ENCODE measurements at places on chromosomes 11 and 22. TPM values are rescaled to one million over a fixed set of nuclear protein-coding genes. Genes with fewer than 3 reads are reported as not detected.

- DNase-seq: no peak
- H3K4me3 ChIP-seq: no peak overlapping the region
These were observed 84.4 kb downstream of the PRR5L start for GRCh38 chr11:36380296-36381014.

- no peak overlapping the region for H3K27ac ChIP-seq
- no peak overlapping the region for H3K4me3 ChIP-seq
- H3K36me3 ChIP-seq: no peaks in the 10 kb centered on the region
- no peaks in the 10 kb centered on the region for H3K4me1 ChIP-seq
- no peaks in the 10 kb centered on the region for H3K27me3 ChIP-seq
These were observed 13.7 kb upstream of the SEC14L3 start for GRCh38 chr22:30485362-30485988.

DNA sequence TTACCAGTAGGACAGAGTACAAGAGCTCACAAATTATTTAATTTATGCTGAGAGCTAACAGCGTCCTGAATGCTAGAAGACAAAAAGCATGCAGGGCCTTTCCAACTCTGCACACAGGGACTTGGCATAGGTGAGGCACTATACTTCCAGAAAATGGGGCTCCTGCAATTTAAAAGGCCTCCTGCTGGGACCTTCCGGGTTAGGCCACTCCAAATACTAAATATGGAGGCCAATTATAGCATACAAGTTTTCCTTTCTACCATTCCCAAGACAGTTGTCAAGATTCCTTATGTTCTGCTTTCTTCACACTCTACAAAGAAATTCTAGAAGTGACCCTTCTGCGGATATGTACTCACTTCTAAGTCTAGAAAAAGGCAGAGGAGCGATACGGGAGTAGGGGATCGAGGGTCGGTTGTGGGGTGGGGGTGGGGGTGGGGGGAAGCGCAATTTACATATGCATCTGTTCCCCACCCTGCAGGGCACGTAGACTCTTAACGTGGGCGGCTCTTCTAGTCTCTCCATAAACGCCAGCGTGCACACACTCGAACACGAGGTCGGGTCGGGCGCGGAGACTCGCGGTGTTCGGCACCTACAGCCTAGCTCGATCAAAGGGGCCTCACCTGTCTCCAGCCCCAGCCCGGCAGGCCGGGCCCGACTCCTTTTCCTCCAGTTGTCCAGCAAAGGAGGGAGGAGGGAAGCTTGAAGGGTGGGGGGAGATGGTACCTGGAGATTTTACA, 728 bp downstream of the DCUN1D5 start:
- peaks cover 16% of the 10 kb centered on the region for H3K36me3 ChIP-seq
- H3K27ac ChIP-seq: peak overlapping the region; percentile 67

GRCh38 chr22:46120420-46120737, 29.9 kb upstream of the PPARA start:
- H3K27me3 ChIP-seq: no peaks in the 10 kb centered on the region
- H3K4me3 ChIP-seq: no peak overlapping the region
- no peak for DNase-seq
- no peak overlapping the region for H3K27ac ChIP-seq
- H3K36me3 ChIP-seq: no peaks in the 10 kb centered on the region

- no peak overlapping the region for H3K4me3 ChIP-seq
- peaks cover 25% of the 10 kb centered on the region for H3K4me1 ChIP-seq
- H3K36me3 ChIP-seq: no peaks in the 10 kb centered on the region
- DNase-seq: no peak
These were observed 46.5 kb downstream of the NEU3 start for GRCh38 chr11:75035256-75035655.

DNA sequence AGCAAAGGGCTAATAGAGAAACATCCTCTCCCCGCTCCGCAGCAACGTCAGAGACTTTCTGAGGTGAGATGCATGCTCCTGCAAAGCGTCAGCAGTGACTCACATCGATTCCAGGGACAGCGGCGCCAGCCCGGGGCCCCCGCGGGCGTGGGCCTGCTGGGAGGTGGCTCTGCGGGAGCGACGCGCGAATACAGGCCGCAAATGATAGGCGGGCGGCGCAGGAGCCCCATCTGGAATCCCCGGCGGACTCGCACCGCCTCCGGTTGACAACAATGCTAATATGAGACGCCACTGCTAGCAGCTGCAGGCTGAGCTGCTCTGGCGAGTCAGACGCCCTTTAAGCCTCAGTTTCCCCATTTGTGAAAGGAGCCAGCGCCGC, 557 bp downstream of the RANGAP1 start:
- H3K4me3 ChIP-seq: peak overlapping the region; percentile 96
- peak overlapping the region; percentile 90 for H3K27ac ChIP-seq
- H3K27me3 ChIP-seq: no peaks in the 10 kb centered on the region
- DNase-seq: peak; percentile 87
- H3K4me1 ChIP-seq: peaks cover 39% of the 10 kb centered on the region

DNA sequence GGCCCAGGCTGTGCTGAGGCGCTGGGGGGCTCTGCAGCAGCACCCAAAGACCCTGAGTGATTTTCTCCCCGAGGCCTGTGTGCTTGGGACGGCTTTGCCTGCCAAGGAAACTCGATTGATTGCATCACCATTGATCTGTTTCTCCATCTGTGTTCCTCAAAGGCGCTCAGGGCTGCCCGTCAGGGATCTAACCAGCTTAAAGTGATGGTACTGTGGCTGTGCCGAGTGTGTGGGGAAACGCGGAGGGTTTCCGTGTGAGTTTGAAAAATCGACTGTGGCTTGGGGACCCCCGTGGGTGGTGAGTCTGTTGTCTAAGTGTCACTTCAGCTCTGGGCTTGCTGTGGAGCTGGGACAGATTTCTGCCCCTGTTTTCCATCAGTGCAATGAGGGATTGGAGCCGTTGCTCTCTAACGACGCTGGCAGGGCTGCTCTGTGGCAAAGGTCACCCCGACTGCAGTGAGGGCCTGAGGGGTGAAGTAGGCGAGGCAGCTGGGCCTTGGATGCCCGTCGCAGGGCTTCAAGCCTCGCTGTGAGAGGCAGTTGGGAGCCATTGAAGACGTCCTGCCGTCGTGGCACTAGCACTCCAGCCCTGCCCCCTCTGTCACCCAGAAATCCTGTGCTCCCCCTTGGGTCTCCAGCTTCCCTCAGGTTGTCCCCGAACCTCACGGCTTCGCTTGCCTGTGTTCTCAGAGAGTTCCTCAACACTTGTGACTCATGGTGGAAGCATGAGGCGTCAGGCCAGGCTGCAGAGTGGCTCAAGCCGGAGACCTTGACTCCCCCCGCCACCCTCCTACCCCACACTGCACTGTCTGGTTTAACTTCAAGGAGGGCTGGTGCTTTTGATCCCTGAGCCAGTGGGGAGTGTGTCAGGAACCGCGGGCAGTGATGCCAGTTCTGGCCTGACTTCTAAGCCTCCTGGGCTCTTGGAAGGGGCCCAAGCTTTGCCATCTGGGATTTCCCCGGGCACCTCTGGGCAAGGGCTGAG, 21.8 kb downstream of the CACNA1I start:
- peaks cover 15% of the 10 kb centered on the region for H3K4me1 ChIP-seq
- no peak overlapping the region for H3K27ac ChIP-seq
- DNase-seq: peak; percentile 76
- H3K4me3 ChIP-seq: no peak overlapping the region

DNA sequence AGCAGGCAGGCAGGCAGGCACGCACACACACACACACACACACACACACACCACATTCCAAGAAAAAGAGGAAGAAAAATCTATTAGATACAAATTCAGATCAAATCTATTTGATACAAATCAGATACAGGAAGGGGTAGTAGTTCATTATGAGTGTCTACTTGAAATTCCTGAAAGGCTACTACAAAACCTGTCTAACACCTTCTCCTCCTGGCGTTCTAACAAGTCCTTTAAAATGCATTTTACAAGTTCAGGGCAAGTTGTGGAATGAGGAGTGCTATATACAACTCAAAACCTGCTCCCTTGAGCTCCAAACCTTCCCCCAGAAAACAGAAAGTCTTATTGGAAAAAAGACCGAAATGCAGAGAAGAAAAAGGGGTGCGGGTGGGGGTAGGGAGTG, 476 bp downstream of the ARHGAP32 start:
- DNase-seq: peak; percentile 74
- no peaks in the 10 kb centered on the region for H3K27me3 ChIP-seq
- peak overlapping the region; percentile 26 for H3K27ac ChIP-seq
- no peaks in the 10 kb centered on the region for H3K36me3 ChIP-seq
- H3K4me1 ChIP-seq: peaks cover 28% of the 10 kb centered on the region
- H3K4me3 ChIP-seq: peak overlapping the region; percentile 16

DNA sequence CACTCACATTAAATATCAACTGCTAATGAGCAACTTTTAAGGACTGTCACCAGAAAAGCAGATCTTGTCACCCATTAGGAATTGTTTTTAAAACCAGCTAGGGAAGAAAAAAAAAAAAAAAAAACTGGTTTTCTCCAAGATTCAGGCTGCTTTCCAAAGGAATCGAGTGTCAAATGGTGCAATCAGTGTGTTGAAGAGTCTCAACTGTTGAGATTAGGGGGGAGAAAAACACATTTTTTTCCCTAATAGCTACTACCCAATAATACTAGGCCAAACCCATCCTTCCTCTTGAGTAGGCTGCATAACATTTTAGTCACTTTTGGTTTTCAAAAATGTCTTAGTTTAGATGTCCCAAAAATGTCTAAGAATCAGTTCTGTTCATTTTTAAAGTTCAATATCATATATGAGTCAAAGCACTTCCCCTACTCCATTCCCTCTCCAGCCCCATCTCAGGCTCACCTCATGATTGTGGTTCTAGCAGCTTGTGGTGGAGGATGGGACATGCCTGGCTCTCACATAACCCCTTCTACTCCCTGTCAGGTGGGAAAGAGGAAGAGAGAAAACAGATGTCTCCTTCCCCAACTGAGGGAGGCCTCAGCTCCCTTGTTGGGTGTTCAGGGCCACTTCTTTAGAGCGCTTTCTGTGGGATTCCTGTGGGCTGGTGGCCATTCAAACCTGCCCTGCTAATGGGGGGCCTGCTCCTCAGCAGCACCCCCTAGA, 193.6 kb downstream of the CWF19L2 start:
- H3K4me1 ChIP-seq: no peaks in the 10 kb centered on the region
- no peaks in the 10 kb centered on the region for H3K27me3 ChIP-seq
- DNase-seq: no peak
- no peak overlapping the region for H3K4me3 ChIP-seq
- no peak overlapping the region for H3K27ac ChIP-seq

GRCh38 chr11:117933930-117934329, 4.7 kb upstream of the TMPRSS13 start:
- peaks cover 35% of the 10 kb centered on the region for H3K27me3 ChIP-seq
- no peak for DNase-seq
- no peak overlapping the region for H3K27ac ChIP-seq
- H3K36me3 ChIP-seq: no peaks in the 10 kb centered on the region

DNA sequence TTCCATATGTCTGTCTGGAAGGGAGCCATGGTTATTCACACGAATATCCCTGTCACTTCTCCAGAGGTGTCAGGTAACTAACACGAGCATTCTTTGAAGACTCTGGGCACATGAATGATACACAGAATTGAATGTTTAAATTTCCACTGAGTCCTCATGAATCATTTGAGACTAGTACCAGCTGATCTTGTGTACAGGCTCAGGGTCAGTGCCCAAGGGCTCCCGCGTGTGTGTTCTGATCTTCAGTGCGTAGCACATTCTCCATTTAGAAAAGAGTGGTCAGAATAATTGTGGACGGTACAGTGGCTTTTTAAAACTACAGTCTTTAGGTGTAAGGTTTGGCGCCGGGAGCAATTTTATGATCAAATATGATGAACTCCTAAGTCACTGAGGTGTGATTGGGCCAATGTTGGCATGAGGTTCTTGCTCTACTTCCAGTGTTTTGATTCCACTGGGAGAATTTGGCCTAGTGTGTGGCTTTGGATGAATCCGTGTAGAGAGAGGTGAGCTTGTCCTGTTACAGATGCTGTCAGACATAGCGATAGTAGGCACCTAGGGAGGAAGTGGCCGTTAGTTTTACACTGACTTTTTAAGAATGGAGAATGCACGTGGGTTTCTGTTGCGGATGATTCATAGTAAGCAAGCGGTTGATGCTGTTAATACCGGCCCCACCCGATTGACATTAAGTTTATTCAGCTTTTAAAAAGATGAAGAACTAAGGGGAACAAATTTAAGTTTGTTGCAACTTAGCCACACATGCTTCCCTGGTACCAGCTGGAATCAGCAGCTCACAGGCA, 22.2 kb downstream of the NUP50 start:
- H3K4me1 ChIP-seq: 0 out of 2 replicates have a peak, but pooled peaks cover 8% of the 10 kb centered on the region
- no peak for DNase-seq
- no peak overlapping the region for H3K4me3 ChIP-seq
- peaks cover 39% of the 10 kb centered on the region for H3K36me3 ChIP-seq

DNA sequence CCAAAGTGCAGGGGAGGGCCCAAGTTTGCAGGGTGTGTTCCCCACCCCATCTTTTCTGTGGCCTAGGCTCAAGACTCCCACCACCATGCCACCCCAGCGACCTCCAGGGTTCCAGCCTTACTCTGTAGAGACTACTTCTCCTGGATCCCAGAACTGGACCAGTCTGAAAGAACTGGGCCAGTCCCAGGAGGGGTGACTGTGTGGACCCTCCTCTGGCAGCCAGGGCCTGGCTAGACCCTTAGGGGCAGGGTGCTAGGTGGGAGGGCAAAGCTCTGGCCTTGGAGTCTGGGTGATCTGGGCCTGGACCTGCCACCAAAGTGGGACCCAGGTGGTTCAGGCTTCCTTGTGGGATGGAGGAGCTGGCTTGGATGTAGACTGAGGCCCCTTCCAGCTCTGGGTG, 41.8 kb upstream of the ACCSL start:
- no peak for DNase-seq
- no peaks in the 10 kb centered on the region for H3K36me3 ChIP-seq
- H3K4me3 ChIP-seq: no peak overlapping the region
- H3K27ac ChIP-seq: no peak overlapping the region

- H3K27ac ChIP-seq: no peak overlapping the region
- H3K4me1 ChIP-seq: no peaks in the 10 kb centered on the region
- peaks cover 5% of the 10 kb centered on the region for H3K36me3 ChIP-seq
- no peak for DNase-seq
- H3K4me3 ChIP-seq: no peak overlapping the region
- no peaks in the 10 kb centered on the region for H3K27me3 ChIP-seq
These were observed 44.2 kb downstream of the TRIM66 start for GRCh38 chr11:8638300-8638699.

- DNase-seq: no peak
- H3K4me3 ChIP-seq: no peak overlapping the region
- H3K27ac ChIP-seq: no peak overlapping the region
- H3K36me3 ChIP-seq: no peaks in the 10 kb centered on the region
These were observed 8.7 kb downstream of the CSF2RB start for GRCh38 chr22:36922105-36922608.

GRCh38 chr11:65553301-65554001, 4.7 kb downstream of the LTBP3 start:
- H3K27ac ChIP-seq: no peak overlapping the region
- no peak overlapping the region for H3K4me3 ChIP-seq
- peaks cover 43% of the 10 kb centered on the region for H3K4me1 ChIP-seq
- peaks cover 11% of the 10 kb centered on the region for H3K36me3 ChIP-seq
- H3K27me3 ChIP-seq: no peaks in the 10 kb centered on the region
- DNase-seq: no peak

- peaks cover 2% of the 10 kb centered on the region for H3K36me3 ChIP-seq
- peaks cover 47% of the 10 kb centered on the region for H3K4me1 ChIP-seq
- DNase-seq: no peak
- no peak overlapping the region for H3K27ac ChIP-seq
These were observed 41.6 kb downstream of the EXT2 start for GRCh38 chr11:44137057-44137456.

KCNK4 gene
- 1.2 TPM for total RNA-seq

RNF26 gene
- 34.5 TPM for total RNA-seq

NCF4 gene
- 0.47 TPM for total RNA-seq
